D721Med (cell line): ENCODE measurements at places on chromosomes 5 and 9.

- no peak for DNase-seq
Measured at GRCh38 chr5:135151256-135151655, 117.2 kb upstream of the PITX1 start.

- DNase-seq, result no peak
Measured at GRCh38 chr5:111502956-111503355, 9.4 kb downstream of the STARD4 start.

DNA sequence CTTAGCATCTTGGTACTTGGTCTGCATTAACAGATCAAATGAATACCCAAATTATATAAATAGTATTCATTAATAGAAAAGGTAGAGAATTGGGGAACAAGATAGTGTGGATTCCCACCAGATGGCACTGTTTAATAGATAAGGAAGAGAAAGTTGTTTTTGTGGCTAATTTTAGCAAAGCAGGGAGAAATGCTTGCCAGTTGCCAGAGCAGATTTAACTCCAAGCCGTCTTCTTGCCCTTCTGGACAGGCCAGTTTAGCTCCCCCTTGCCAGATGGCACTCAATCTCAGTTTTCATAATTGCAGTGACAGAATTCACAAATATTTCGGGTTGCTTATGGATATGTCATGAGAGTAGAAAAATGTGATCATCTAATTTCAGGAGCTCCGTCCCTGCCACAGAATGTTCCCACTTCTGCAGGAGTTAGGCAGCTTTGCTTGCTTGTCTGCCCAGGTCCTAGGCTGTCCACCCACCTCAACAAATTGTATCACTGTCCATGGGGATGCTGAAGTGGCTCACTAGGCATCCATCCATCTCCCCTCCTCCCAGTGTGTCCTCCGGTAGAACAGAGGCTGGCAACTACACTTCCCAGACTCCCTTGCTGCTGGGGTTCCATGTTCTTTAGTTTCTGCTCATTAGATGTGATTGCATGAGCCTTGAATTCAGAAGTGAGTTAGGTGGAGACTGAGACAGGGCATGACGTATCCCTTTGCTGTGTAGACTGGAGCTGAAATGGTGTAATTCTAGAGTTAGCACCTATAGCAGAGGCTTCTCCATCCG is 11.8 kb upstream of the HEXB start:
- DNase-seq, result no peak

DNA sequence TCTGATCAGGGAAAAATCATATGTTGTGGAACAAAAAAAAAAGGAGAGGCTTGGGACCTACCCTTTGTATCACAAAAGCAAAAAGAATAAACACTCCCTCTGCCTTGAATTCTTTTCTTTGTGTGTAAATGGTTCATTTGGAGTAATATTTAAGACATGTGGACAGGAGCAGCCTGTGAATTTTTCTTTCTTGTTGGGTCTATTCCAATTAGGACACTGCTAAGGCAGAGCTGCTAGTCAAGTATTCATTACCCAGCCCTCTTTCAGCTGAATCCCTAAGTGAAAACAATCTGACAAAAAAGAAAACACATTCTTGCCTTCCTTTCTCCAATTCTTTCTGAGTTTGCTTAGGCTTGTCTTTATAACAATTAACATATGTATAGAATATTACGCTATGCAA is 330.0 kb downstream of the EBF1 start:
- DNase-seq, result no peak

- DNase-seq, result no peak
Measured at GRCh38 chr9:19114680-19115270, 12.1 kb upstream of the HAUS6 start.

DNA sequence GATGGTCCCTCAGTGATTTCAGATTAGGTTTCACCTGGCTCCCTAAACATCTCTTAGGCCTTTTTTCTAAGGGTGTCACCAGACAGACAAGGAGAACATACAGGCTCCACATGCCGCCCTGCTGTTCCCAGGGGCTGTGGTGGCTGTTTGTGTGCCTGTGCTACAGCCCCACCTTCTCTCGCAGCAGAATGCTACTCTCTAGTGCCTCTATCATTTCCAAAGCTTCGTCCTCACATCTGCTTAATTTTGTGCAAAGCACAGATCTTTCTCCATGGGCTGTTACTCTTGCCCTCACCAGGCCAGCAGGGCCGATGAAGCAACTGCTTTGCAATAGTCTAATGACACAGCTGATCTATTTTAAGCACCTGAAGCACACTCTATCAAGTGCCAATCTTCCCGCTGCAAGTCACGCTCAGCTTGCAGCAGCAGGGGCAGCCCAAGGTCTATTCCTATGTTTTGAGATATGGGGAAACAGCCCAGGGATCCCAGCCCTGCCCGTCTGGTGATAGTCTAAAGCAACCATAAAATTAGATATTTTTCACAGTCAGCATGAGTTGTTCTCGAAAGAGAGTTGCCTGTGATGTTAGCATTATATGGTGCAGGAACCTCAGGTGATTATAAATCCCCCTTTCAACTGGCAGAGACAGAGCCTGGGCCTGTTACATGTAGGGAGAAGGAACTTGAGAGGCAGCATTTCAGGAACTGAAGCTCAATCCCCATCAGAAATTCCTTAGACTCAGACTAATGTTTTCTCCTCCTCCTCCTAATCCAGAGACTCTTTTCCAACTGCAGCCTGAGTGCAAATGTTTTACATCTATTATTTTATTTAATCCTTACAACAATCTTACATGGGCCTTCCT is 12.7 kb downstream of the ABLIM3 start:
- DNase-seq, result no peak

GRCh38 chr9:16601991-16602390 is 268.5 kb downstream of the BNC2 start:
- DNase-seq, result no peak

DNA sequence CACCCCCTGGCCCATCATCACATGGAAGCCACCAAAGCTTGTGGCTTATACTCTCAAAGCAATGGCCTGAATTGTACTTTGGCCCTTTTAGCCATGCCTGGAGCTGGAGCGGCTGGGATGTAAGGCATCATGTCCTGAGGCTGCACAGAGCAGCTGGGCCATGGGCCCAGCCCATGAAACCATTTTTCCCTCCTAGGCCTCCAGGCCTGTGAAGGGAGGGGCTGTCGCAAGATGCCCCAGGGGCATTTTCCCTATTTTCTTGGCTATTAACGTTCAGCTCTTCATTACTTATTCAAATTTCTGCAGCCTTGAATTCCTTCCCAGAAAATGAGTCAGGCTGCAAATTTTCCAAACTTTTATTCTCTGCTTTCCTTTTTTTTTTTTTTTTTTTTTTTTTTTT is 27.7 kb downstream of the FST start:
- DNase-seq, result no peak
